Brain microvascular endothelial cell (primary cell): ENCODE measurements at places on chromosomes 3 and 15.

DNA sequence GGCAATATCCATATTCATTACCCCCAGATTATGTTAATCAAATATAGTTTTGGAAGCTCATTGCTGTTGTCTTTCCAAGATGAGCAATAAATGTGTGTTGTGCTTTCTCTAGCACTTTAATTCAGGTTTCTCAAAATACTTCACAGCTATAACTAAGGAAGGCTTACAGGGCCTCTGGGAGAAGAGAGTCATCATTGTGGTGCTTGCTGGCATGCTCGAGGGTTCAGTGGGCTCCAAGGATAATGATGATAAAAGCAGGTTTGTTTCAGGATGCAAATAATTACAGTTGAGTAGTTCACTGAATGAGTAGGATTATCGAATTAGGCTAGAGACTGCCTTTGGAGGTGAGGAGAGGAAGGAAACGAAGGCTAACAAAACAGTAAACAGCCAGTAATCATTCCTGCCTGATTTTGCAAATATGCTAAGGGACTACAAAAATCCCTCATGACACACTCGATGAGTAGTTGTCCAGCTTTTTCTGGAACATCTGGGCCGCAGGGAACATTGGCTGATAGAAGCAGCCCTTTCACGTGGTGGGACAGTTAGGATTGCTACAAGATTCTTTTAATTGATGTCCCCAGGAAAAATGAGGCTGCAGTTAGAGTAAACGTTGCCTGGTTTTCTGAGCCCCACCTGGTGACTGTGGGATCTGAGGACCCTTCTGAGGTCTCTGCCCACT, 54.1 kb downstream of the SLC7A14 start:
- DNase-seq, result no peak

DNA sequence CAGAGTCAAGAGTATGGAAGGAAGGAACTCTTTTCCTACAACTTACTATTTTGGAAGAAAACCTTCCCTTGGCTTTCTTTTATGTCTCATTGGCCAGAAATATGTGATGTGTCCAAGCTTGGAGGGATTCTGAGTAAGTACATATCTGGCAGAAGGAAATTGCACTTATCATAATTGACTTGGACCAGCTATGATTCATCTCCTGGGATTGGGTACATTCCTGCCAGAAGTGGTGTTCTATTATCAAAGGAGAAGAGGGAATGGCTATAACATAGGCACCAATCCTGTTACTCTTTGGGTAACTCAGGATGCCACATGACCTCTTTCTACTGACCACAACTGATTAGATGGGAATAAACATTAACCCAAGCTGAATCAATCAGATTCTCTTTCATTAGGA, 13.5 kb upstream of the DAZL start:
- peak; percentile 75 for DNase-seq

- DNase-seq, result no peak
These were observed 6.1 kb downstream of the RHCG start for GRCh38 chr15:89490081-89490813.

GRCh38 chr3:107674371-107674770, 151.6 kb downstream of the BBX start:
- DNase-seq, result no peak

GRCh38 chr3:37751537-37751936, 110.1 kb upstream of the CTDSPL start:
- DNase-seq, result no peak

DNA sequence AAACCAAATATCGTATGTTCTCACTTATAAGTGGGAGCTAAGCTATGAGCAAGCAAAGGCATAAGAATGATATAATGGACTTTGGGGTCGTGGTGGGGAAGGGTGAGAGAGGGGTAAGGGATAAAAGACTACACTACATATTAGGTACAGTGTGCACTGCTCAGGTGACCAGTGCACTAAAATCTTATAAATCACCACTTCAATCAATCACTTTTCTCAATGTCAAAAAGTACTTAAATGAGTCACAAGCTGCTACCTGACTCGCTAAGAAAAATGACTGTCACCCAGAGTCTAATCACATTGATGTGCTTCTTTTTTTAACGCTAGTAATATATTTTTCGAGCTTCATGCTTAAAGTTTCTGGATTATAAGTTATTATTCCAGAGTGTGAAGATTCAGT, 95.5 kb downstream of the CBLB start:
- no peak for DNase-seq

DNA sequence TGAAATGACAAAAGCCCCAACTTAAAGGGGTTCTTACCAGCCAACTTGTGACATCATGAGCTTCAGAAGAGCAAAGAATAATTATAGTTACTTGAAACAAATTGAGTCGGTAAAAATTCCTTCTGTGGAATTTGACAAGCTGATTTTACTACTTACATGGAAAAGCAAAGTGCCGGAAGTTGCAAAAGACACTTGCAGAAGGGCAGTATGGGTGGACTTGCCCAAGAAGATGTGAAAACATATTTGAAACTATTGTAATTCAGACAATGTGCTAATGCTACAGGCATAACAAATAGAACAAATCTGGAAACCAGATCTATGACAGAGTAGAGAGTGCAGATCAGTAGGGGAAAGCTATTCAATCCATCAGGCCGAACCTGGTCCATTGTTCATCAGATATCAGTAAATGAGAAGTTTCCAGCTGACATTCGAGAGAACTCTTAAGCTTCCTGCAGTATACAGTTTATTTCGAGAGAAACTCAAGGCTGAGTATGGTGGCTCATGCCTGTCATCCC, 2.5 kb upstream of the KIF7 start:
- DNase-seq, result no peak

- no peak for DNase-seq
These were observed 7.5 kb downstream of the GOLIM4 start for GRCh38 chr3:168088106-168088720.

DNA sequence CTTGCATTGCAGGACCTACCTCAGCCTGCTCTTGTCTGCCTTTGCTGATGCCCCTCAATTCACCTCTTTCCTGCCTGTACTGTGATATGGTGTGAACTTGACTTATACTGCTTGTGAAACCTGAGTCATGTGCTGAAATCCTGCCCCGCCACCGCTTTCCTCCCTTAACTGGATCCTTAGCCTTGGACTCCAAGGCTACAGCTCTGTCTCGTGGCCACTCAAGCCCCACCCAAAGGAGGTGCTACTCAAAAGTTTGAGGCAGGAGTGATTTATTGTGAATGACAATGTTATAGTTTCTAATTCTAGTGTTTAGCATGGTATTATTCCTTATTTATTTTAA, 56.1 kb downstream of the MYZAP start:
- DNase-seq, result peak; percentile 7

GRCh38 chr15:51119120-51119519, 24.4 kb upstream of the TNFAIP8L3 start:
- DNase-seq, result peak; percentile 12

- no peak for DNase-seq
These were observed 137.4 kb downstream of the TGFBR2 start for GRCh38 chr3:30743641-30744317.

GRCh38 chr3:123834631-123835030, 49.5 kb downstream of the MYLK start:
- peak; percentile 67 for DNase-seq

DNA sequence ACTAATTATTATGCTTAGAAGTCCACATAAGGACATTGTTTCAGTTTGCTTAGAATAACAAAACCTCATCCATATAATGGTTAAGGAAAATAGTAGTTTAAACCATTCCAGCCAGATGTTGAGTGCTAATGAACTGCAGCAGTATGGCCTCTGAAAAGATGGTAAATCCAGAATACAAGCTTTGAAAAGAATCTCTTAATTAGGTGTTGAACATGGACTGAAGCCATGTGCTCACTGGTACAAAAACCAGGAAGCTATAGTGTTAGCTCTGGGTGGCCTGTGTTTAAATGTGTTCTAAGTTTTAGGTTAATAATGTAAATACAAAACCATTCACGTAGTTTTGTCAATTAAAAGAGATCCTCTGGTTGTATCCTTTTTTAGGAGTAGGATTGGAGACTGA, 78.2 kb downstream of the GALK2 start:
- no peak for DNase-seq

DNA sequence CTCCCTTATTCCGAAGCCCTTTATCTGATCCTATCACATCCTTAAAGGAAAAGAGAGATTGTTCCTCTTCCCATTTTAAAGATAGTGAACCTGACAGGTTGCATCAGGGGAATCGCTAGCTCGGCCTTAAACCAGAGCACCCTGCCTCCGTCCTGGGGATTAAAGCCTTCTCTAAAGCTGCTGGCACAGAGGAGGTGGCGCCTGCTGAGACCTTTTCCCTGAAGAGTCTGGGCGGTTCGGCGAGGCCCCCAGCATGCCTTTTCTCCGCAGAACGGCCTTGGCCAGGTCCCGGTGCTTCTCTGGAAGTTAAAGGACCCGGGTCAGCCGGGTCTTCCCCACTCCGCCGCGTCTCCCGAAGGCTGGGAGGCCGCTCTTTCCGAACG, 593 bp downstream of the FAM219B start:
- DNase-seq, result peak; percentile 18

- DNase-seq, result no peak
These were observed 25.2 kb upstream of the SLC4A7 start for GRCh38 chr3:27509376-27509775.

DNA sequence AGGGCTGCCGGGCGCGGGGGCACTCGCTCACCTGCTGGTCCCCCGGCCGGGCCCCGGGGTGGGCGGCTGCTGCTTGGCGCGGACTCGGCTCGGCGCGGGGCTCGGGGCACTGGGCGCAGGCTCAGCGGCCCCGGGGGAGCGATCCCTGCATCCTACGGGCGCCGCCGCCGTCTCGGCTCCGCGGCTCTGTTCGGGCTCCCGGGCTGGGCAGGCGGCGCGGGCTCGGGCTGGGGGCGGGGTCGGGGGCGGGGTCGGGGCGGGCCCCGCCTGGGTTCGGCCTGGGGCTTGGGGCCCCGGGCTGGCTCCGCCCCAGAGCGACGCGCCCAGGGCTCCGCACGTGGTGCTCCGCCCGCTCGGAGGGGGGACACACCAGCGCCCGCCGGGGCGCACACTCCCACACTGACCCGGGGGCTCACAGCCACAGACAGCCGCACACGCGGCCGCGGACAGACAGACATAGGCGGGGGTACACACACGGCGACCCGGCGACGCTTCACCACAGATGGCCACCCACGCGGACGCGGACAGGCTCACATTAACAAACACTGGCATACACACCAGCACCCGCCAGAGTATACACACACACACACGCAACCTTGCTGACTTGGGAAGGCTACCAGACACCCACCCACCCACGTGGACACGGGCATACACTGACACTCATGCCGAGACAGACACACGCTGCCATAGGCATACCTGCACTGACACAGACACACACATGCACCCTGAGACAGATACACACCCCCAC, at the start of gene SCN5A:
Gene SCN5A, minus strand, starts transcription at position 188 of the 748 bp plus-strand sequence. CDS start 16,380 bp downstream, outside the sequence.
- no peak for DNase-seq

- no peak for DNase-seq
These were observed 507.7 kb upstream of the SEMA6D start for GRCh38 chr15:47209591-47209990.

- DNase-seq, result no peak
These were observed 75.5 kb downstream of the CCR1 start for GRCh38 chr3:46132565-46132964.

- no peak for DNase-seq
These were observed 69.7 kb downstream of the RPLP1 start for GRCh38 chr15:69522361-69522760.

GRCh38 chr15:88257311-88258092, 963 bp upstream of the NTRK3 start:
- no peak for DNase-seq

GRCh38 chr15:99613887-99614647, 48.3 kb downstream of the MEF2A start:
- DNase-seq, result no peak

DNA sequence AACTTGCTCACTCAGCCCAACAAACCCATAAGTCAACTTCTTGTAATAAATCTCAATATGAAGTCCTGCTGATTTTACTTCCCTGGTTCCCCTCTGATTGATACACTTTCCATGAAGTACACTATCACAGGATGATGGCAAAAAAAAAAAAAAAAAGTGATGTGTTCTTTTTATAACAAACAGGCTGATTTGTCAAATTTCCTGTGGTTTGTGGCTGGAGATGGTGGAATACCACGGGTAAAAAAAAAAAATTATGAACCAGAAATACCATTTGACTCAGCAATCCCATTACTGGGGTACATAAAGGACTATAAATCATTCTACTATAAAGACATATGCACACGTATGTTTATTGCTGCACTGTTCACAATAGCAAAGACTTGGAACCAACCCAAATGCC, 10.7 kb upstream of the SERPINI2 start:
- no peak for DNase-seq

DNA sequence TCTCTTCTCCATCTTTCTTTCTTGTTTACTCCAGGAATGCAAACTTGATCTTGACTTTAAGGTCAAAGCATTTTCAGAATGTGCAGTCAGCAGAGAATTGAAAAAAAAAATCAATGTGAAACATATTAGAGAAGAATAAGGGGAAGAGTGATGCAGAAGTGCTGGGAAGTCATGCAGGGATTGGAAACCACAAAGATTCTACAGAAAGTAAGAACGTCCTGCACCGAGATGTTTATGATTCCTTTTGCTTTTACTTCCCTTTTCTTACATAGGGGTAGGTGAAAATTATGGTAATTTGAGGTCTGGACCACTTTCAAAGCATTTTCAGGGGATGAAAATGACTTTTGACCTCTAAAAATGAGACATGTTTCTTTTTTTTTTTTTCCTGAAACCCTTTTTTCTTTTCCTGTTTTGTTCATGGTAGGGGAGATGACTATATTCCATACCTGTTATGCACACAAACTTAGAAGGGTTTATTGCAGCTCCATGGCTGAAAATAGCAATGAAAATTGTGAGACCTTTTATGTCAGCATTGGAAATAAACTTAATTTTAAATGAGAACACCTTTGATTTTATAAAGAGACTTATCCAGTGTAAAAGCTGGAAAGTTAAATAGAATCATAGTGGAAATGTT, 623.5 kb upstream of the TBL1XR1 start:
- DNase-seq, result no peak

DNA sequence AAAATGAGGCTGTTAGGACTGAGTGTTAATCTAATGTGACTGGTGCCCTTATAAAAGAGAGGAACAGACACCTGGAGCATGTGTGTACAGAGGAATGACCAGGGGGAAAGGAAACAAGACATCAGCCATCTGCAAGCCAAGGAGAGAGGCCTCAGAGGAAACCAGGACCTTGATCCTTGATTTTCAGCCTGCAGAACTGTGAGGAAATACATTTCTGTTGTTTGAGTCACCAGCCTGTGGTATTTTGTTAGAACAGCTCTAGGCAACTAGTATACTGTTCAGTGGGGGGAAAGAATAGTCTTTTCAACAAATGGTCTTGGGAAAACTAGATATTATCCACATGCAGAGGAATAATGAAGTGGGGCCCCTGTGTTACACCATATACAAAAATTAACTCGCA, 80.6 kb downstream of the CCR1 start:
- peak; percentile 93 for DNase-seq

GRCh38 chr15:74050127-74050526, 32.2 kb downstream of the GOLGA6A start:
- DNase-seq, result no peak

DNA sequence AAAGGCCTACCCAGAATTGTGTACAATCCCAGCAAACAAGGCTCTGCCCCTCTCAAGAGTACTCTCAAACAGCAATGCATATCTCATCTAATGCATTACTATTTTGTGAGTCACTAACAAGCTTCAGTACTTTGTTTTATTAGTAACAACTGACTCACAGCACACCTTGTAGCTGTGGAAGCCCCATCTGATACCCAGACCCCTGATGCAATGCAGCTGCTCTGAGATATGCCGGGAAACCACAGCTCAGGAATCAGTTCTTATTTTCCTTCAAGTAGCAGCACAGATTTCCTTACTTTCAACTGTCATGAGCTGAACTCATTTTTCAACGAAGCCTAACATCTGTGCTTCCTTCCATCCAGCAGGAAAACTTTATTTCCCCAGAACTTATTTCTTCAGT, 37.8 kb downstream of the CCNL1 start:
- peak; percentile 81 for DNase-seq
